ENCODE measurements at places on chromosomes 2 and 18.
A peak's percentile ranks its signal among the peaks of the same experiment; 100 is the strongest.

- no peak for DNase-seq
Measured at GRCh38 chr2:29841386-29842004, 79.9 kb downstream of the ALK start.

- no peak for DNase-seq
Measured at GRCh38 chr2:2012505-2012904, 268.2 kb upstream of the PXDN start.

- DNase-seq, result no peak
Measured at GRCh38 chr2:77087987-77088414, 434.2 kb downstream of the LRRTM4 start.

GRCh38 chr2:198101688-198102087 lies 297.3 kb downstream of the PLCL1 start:
- no peak for DNase-seq

- no peak for DNase-seq
Measured at GRCh38 chr2:155424518-155424917, 726.0 kb downstream of the KCNJ3 start.

GRCh38 chr2:132884705-132885104 lies 214.7 kb upstream of the LYPD1 start:
- DNase-seq, result no peak

DNA sequence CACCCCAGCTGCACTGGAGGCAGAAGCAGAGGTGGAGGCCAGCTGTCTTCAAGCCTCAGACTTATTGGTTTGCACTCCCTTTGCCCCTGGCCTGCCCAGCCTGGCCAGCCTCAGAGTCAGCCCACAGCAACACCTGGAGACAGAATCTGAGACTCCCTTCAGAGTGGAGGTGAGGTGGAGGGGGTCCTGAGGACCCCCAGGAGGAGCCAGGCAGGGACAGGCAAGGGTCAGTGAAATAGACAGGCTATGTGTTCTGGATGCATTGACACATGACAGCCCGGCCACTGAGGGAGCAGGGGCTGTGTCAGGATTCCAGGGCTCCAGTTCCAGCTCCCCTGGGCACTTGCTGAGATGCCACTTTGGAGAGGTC lies 309.7 kb downstream of the MYCN start:
- DNase-seq, result no peak

DNA sequence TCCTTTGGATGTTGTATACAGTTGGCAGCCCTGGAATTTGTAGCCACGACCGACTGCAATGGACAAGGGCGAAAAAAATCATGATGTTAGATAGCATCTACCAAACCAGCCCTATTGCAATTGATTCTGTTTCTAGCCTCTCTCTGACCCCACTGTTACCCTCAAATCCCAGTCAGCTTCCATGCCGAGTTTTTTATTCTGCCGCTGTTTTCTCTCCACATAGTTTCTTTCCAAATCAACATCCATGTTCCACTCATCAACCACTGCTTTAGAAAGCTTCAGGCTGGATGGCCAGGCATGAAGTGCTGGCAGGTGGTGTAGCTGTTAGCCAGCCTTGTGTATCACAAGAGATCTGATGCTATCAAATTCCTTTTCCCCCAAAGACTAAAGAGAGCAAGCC lies 272.8 kb downstream of the FIGN start:
- no peak for DNase-seq

GRCh38 chr18:9866627-9867026 lies 19.1 kb upstream of the TXNDC2 start:
- DNase-seq, result no peak

DNA sequence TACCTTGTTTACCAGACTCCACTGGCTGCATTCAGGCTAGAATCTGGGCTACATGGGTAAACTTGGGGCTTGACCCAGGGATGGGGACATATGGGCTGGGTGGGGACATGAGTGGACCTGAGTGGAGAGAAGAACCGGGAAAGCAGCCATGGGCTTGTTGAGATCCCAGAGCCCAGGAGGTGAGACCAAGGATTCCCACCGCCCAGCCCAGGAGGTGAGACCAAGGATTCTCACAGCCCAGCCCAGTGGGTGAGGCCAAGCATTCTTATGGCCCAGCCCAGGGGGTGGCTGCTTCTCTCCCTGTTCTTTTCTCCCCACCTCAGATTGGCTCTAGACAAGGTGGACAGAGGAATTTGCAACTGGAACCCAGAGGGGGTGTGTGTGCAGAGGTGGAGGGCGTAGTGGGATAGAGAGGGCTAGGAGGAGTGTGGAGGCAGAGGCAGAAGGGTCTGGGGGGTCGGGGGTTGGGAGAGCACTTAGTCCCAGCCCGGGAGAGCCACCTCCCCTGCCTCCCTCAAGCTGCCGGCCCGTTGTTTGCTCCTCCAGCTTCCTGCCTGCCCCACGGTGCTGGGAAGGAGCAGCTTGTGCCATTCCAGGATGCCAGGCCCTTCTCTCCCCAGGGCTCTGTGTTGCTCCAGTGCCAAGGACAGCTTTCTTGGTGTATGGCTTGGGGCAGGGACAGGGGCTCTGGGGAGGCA lies 25.6 kb downstream of the GLI2 start:
- no peak for DNase-seq

DNA sequence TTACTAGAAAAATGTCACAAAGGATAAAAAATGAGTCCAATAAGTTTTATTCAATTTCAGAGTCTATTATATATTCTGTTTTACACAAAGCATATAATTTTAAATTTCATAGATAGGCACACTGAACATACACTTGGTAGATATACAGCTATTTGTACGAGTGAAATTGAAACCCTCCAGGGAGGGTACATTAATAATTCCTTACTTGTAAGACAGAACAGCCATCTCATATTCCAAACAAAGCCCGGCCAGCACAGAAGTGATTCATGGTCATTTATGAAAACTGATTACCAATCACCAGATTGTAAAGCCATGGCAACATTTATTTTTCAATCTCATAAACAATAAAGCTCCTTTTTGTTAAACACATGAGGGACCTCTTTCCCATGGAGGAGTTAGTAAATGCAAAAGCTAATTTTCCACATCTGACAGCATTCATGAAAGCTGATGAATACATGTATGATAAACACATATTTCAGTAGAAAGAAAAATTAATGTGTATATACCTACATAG lies 190.6 kb downstream of the TDRD15 start:
- DNase-seq, result no peak

DNA sequence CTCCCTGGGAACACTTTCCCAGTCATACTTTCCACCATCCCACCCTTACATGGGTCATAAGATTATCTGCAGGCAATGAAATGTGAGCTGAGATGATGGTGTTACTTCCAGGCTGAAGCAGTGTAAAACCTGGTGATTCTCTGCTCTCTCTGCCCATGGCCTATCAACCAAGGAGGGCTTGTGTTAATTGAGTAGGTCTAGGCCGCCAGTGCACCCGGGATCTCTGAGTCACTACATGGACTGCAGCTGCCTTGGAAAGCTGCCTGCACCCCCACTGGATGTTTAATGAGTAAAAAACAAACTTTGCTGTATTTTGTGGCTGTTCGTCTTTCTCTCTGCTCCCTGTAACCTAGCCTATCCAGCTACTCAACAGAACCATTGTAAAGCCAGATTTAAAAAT lies 451.7 kb upstream of the SMIM21 start:
- DNase-seq, result no peak

GRCh38 chr2:137964066-137964858 lies at the start of gene HNMT:
TSS of gene HNMT (plus strand) at chr2:137964473. CDS start at chr2:137964492, 19 bp downstream.
- no peak for DNase-seq

DNA sequence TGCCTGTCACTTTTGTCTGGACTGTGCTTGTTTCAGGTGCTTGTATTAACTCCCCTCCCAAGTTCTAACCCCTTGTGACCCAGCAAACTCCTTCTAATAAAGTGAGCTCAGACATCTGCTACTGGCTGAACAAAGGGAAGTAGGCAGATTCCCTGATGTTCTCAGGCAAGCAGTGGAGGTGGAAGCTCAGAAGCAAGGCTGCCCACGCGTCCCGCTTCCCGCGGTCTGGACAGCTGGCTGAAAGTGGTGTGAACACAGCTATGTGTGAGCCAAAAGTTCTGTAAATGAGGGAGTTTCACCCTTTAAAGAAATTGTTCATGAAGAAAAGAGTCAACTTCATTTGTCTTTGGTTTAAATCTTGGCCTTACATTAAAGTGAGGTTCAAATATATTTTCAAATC lies 40.0 kb downstream of the NAPG start:
- DNase-seq, result no peak

DNA sequence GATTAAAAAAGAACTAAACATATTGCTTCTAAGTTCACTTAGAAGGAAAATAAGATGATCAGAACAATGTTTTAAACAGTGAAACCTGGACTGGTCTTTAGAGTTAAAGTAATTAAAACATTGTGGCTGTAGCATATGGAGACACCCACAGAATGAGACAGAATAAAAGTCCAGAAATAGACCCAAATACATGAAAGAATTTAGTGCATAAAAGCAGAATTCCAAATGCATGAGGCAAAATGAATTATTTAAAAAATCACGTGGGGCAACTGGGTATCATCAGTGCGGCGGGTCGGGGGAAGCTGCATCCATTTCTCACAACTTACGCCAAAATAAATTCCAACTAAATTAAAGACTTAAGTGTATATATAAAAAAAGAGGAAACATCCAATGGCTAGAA lies 12.1 kb downstream of the RNF149 start:
- no peak for DNase-seq

- DNase-seq, result no peak
Measured at GRCh38 chr2:101829429-101829828, 131.9 kb downstream of the MAP4K4 start.

DNA sequence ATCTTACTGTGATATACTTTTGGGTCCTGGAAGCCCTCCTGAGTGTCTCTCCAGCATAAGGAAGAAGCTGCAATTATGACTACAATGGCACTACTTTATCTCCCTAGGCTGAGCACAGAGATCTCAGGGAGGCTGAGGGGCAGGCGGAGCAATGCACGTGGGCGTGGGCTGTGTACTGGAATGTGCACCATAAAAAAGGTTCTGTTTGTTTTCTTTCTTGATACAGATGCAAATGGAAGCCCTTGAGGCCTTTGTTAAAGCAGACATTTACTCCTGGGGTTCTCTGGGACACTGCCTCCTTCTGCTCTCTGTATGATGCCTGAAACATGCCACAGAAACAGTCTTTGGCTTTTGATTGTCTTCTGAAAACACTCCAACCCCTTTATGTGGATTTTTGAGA lies 79.1 kb upstream of the DLX2 start:
- no peak for DNase-seq

DNA sequence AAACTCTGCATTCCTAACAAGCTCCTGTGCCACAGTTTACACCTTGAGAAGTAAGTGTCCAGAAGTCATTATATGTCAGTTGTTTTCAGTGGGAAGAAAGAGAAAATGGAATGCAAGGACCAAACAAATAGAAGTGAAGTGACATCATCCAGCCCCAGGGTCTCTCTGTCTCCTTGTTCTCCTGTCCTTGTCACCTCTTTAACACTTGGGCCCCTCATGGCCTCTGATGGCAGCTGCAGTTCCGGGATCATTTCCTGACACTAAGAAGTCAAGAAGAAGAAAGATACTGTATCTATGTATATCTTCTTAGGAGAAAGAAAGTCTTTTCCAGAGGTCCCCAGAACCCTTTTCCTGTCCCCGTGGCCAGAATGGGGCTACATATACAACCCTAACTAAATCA lies 2.8 kb upstream of the CFAP221 start:
- DNase-seq, result no peak

DNA sequence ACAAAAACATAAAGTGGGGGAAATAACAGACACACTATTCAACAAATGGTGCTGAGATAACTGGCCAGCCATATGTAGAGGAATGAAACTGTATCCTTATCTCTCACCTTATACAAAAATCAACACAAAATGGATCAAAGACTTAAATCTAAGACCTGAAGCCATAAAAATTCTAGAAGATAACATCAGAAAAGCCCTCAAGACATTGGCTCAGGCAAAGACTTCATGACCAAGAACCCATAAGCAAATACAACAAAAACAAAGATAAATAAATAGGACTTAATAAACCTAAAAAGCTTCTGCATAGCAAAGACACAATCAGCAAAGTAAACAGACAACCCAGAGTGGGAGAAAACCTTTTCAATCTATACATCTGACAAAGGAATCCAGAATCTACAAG lies 278.9 kb downstream of the PIK3C3 start:
- DNase-seq, result no peak

DNA sequence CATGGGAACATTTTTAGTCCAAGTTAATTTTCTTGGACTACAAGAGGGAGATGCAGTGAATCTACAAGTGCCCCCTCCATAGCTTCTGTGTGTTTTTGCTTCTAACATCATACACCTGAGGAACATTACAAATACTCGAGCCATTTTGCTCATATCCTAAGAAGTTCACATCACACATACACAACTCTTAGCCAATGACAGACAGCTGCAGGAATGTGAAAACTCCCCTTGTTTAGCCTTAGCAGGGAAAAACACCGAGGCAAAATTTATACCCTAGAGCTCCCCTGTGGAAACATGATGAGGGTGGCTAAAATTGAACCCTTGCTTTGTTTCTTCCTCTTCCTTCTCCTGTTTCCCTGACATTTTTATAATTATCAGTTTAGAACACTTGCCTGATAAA lies 928.3 kb upstream of the NRXN1 start:
- DNase-seq, result no peak

DNA sequence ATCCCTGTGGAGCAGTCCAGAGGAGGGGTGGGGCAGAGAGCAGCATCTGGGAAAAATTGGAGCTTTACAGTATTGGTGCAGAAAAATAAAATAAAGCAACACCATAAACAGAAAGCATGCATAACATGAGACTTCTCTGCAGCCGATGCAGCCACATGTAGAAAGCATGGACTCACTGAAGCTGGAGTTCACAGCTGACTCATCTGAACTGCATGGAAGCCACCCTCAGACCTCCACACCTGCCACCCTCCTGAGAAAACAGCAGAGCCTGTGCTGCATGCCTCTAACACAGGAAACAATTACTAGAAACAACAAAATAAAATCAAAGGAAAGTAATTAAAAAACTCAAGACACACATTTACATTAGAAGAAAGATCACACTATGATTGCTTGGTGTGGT lies 169.4 kb upstream of the ALKAL2 start:
- no peak for DNase-seq

- DNase-seq, result no peak
Measured at GRCh38 chr2:141711627-141712026, 419.2 kb downstream of the LRP1B start.

DNA sequence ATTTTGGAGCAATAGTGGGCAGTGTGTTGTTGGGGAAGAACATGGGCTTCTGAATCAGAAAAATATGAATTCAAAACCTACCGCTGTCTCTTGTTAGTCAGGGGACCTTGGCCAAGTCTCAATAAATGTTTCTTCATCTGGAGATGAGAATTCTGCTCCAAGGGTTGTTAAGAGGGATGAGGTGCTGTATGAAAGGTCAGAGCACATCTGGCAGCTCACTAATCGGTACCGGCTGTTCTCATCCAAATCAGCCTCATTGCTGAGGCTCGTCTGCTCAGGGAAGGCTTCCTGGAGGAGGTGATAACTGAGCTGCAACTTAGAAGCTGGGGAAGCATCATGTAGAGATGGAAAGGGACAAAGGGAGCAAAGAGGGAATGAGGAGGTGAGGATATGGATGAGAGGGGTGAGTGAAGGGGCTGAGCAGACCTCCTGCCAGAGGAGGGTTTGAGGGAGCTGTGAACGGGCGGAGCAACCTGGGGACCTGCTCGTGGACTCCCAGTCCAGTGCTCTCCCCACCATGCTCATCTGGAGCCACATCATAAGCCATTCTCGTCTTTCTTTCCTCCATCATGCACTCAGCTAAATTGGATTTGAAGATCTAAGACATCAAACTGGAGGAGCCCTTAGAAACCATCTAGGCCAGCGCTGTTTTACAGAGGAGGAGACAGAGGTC lies 47.4 kb downstream of the GREB1 start:
- no peak for DNase-seq

GRCh38 chr2:142874293-142874814 lies 3.1 kb upstream of the KYNU start:
- DNase-seq, result peak; percentile 79

GRCh38 chr2:173248381-173248780 lies 106.3 kb upstream of the CDCA7 start:
- DNase-seq, result no peak

GRCh38 chr2:121608967-121609366 lies 40.3 kb downstream of the CLASP1 start:
- DNase-seq, result no peak

Measured in CD4-positive, alpha-beta T cell treated with Interferon gamma for 1 hour (primary cell).